ENCODE measurements at places on chromosomes 2 and 18.

GRCh38 chr18:48020337-48021250, 90.1 kb upstream of the SMAD2 start:
- no peak for DNase-seq

- no peak for DNase-seq
Observed at GRCh38 chr2:109212836-109213563, 84.0 kb downstream of the SH3RF3 start.

GRCh38 chr2:62287899-62288880, 92.3 kb downstream of the B3GNT2 start:
- no peak for DNase-seq

- no peak for DNase-seq
Observed at GRCh38 chr2:69625078-69625795, 18.3 kb downstream of the AAK1 start.

DNA sequence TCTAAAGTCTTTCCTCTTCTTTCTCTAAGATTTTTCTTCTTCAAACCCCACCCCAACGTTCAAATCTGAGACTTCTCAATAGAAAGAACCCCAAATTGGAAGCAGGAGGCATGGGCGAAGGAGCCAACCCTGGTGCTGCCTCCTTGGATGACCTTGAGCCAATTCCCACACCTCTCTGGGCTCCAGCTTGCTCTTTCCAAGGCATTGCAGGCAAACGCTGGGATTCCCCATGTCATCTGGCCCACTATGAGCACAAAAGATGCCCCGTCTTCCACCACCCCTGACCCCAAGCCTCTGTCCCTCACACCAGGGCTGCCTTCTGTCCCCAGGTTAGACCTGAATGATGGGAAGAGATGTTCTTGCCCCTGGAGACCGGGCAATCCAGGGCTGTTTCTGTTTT, 57.0 kb downstream of the TTC32 start:
- DNase-seq = no peak

- no peak for DNase-seq
Observed at GRCh38 chr2:135798762-135799161, 38.2 kb downstream of the LCT start.

DNA sequence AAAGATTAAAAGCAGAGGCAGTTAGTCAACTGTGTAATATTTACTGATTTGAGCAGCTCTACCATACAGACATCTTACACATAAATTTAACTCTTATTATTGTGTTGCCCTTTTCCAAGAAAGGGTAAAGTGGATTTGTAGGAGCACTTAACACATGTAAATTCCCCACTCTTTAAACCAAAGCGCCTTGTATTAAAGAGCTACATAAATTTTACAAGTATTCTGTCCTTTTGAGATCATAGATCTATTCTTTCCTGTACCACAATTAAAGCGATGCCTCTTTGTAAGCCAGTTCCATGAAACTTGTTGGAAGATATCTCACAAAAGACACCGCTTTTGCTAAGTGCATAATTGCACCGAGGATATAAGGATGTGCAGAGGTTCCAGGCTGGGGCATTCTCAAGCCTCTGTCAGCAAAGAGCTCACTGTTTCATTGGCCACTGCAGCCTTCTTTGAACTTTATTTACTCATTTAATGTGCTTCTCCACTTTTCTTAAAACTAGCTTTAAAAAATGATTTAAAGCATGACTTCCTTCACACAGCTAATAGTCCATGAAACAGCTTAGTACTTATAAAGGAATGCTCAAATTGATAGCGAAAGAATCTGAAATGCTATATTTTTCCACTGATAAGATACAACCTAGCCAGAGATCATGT, 520.0 kb upstream of the TCF4 start:
- no peak for DNase-seq

GRCh38 chr2:16429431-16430145, 236.0 kb downstream of the CYRIA start:
- no peak for DNase-seq

GRCh38 chr18:55078303-55078932, 119.2 kb upstream of the CCDC68 start:
- no peak for DNase-seq

GRCh38 chr2:197869501-197870111, 65.2 kb downstream of the PLCL1 start:
- DNase-seq = no peak

DNA sequence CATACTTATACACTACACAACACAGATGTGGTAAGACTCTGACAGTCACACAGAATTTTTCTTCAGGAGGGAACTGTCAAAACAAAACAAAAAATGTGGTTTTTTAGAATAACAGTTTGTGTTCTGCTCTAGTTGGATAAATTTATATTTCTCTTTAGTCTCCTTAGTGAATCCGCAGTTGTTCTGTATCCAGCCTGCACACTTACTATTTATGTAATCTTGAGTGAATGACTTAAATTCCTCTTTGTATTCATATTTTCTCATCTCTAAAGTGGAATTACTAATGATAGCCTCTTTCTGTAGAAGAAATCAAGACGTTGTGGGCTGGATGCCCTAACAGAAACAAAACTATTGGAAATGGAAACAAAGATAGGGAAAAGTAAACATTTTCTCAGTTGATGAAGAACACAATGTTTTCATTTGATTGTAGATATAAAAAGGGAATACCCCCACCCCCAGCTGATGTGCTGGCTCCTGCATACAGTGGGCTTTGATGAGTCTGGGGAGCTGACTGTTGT, 375.2 kb downstream of the TRIB2 start:
- DNase-seq = no peak

DNA sequence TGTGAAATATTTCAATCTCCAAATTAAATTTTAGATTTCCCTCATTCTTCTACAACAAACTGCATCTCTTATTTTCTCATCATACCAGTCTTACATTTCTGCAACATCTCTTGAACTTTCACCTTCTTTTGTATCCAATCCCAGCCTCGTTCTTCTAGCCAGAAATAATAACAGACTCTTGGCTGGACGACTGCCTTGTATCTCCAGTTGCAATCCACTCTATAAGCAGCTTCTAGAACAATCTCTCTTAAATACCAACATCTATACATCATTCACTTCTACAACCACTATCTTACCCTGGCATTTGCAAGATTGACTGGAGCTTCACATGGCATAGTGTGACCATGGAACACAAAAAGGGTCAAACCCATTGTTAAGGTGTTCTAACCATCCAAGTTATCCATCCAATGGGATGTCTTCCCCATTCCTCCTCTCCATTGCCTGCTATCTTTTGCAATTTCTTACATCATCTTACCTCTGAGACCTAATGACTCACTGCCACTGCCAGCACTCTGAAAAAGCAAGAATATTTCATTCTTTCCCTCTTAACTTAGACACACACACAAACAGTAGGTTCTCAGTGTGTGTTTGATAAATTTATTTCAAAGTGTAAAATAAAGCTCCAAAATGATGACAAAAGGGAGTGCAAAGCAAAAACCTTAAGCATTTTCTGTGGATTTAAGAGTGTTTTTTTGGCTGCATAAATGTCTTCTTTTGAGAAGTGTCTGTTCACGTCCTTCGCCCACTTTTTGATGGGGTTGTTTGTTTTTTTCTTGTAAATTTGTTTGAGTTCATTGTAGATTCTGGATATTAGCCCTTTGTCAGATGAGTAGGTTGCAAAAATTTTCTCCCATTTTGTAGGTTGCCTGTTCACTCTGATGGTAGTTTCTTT, 145.6 kb downstream of the METTL4 start:
- DNase-seq = no peak

DNA sequence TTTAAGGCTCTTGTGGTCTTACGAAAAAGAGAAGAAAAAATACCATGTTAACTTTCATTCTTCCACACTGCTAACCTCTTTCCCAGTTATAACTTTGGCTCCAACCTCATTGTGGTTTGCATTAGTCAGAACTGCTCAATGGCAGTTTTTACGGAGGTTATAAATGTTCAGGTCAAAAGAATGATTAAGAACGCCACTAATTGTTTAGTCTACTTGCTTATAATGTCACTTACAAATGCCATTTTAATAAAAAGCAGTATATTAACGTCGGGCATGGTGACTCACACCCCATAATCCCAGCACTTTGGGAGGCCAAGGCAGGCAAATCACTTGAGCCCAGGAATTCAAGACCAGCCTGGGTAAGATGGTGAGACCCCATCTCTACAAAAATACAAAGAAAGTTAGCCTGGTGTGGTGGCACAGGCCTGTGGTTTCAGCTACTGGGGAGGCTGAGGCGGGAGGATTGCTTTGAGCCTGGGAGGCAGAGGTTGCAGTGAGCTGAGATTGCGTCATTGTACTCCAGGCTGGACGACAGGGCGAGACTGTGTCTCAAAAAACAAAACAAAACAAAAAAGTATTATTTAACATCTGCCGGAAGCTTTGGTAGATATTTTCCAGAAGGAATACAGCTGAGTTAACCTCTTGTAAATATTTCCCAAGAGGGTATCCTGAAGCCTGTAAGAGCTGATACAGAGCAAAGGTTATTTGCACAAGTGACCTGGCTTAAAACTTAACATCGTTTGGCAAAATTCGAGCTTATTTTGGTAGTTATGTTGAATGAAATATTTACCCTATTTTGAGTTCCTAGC, 5.1 kb downstream of the AGPS start:
- no peak for DNase-seq

DNA sequence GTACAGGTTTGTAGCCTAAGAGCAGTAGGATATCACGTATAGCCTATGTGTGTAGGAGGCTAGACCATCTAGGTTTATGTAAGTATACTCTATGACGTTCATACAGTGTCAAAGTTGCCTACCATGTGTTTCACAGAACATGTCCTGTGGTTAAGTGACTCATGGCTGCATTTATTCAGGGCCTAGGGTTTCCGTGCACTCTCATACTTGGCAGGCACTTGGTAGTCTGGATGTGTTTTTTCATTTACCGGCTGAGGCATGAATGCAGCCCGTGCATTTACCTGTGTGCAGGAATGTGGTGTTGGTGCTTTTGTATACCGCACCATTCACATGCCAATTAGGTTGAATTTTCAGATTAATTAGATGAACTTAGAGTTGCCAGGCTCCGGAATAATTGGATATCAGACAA, 43.4 kb downstream of the MYL12B start:
- no peak for DNase-seq

DNA sequence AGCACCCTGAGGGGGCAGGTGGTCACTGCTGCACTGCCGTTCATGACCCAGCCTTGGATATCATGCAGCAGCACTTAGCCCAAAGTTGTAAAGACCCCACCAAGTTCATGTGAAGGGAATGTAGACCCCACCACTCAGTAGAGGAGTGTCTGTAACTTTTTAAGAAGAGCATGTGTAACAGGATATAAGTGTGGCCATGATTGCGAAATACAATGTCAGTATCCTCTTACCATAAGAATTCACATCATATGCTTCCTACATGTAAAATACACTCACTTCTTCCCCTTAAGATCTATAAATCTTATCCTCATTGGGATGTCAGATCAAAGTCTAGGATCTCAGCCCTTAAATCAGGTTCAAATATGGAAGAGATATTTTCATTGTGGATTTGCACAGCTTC, 276.9 kb downstream of the PTPRM start:
- DNase-seq = no peak

DNA sequence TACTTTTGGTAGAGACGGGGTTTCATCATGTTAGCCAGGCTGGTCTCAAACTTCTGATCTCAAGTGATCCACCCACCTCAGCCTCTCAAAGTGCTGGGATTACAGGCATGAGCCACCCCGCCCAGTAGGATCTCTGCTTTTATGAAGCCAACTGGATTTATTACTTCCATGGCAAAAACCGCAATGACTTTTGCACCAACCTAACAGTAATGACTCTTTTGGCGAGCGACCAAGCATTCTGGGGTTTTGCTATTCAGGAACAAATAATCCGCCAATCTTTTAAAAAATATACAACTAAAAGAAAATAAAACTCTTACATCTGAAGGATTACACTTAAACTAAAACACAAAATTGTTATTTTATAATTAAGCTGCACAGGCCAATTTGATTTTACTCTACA, 260.6 kb downstream of the ZEB2 start:
- DNase-seq = no peak

- DNase-seq = no peak
Observed at GRCh38 chr18:6682437-6683111, 46.9 kb upstream of the ARHGAP28 start.

- no peak for DNase-seq
Observed at GRCh38 chr2:30503007-30503694, 56.1 kb downstream of the LCLAT1 start.

DNA sequence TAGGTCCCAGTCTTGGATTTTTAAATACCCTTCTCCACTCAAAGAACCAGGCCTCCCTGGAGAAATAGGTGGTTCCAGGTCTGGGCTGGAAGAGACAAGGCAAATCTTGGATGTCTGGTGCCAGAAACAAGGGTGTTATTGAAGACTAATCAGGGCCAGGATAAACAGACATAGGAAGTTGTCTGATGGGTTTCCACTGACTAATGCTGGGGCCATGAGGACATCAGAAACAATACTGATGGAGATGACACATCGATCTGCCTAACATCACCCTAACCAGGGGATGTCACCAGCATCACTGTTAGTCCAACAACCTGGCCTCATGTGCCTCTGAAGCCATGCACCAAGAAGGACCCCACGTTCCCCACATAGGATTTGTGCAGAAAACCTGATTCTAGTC, 42.5 kb upstream of the GLI2 start:
- DNase-seq = no peak

- no peak for DNase-seq
Observed at GRCh38 chr2:216362730-216363129, 9.6 kb downstream of the MARCHF4 start.

- DNase-seq = no peak
Observed at GRCh38 chr2:46413631-46414030, 65.7 kb upstream of the TMEM247 start.

GRCh38 chr2:38522754-38523349, 79.9 kb downstream of the HNRNPLL start:
- DNase-seq = no peak

GRCh38 chr2:151976945-151977353, 121.9 kb downstream of the CACNB4 start:
- no peak for DNase-seq

- no peak for DNase-seq
Observed at GRCh38 chr2:64491426-64491825, 32.7 kb upstream of the AFTPH start.

GRCh38 chr2:171244970-171245782, 84.5 kb upstream of the TLK1 start:
- DNase-seq = no peak

DNA sequence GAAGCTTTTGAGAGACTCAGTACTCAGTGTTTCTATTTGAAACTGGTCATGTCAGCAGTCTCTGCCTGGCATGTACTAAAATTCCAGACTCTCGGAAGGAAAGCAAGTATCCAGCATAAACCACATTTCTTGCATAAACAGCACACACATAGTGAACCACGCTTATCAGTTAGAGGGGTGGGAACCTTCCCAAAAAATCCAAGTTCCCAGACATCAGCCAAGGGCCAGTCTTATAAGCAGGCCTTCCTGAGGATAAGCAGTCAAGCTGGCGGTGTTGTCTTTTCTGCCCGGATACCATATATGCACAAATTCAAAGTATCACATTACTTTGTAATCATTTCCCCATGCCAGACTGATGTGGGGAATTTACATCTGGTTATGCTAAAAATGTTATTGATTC, 73.6 kb downstream of the ST6GAL2 start:
- no peak for DNase-seq

GRCh38 chr2:71889759-71890684, 257.6 kb downstream of the CYP26B1 start:
- no peak for DNase-seq

Measured in cerebellar nuclear complex (tissue), 1 donor.